LHCN-M2 (cell line): ENCODE measurements at places on chromosomes 1 and 21. TPM values are rescaled to one million over a fixed set of nuclear protein-coding genes. Genes with fewer than 3 reads are reported as not detected.

The TMEM39B gene
- total RNA-seq, result 8.1 and 10.4 TPM in 2 replicates

GRCh38 chr21:35651196-35651595, 409.1 kb downstream of the SETD4 start:
- DNase-seq, result no peak

- DNase-seq, result peak; percentile 68
These were observed 29.8 kb upstream of the ZBTB21 start for GRCh38 chr21:42039911-42040351.

The FBLIM1 gene
- total RNA-seq, result 10.3 and 10.4 TPM in 2 replicates

The PIP5K1A gene
- total RNA-seq, result 48.9 and 49.7 TPM in 2 replicates

The PCP4L1 gene
- total RNA-seq, result 0.17 TPM in 1 of 2 replicates, not detected in the other

- no peak for DNase-seq
These were observed 2.7 kb downstream of the PSMG1 start for GRCh38 chr21:39180429-39181019.

DNA sequence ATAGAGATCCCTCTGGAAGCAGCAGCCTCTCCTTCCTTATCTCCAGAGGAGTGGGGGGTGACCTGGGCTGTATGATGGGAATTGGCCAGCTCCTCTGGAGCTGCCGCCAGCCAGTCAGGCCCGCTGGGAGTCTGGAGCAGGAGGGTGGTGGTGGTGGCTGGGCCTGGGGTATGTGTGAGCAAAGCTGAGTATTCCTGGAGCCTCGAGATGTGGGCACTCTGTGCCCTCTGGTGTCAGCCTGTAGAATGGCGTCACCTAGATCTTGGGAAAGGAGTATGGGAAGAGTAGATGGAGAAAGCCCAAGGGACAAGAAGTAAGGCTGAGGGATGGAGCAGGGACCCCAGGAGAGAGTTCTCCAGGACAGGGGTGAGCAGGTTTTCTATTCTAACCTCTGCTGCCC, 16.0 kb downstream of the VANGL2 start:
- DNase-seq, result peak; percentile 29

GRCh38 chr1:85707267-85707989, 805 bp downstream of the ZNHIT6 start:
- DNase-seq, result no peak

The MYCL gene
- 4.4 and 9.6 TPM in 2 replicates for total RNA-seq

The GPR137B gene
- total RNA-seq, result 4.9 and 11.1 TPM in 2 replicates

The HJV gene
- 0.13 and 1.2 TPM in 2 replicates for total RNA-seq

DNA sequence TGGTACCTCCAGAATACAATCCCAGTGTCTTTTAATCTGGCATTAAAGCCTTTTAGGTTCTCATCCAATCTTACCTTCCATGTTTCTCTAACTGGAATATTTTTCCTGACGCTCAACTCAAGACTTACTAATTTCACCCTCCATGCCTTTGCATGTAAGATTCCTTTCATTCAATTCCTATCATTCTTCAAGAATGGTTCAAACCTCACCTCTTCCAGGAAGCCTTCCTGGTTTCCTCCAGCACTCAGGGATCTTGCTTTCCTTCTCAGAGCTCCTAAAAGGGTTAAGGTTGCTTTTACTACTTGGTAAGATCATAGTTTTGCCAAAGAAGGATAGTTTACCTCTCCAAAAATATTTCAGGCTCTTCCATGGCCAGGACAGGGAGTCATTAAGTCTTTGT, 91.2 kb upstream of the CACNA1E start:
- DNase-seq, result no peak

GRCh38 chr1:184865831-184866230, 108.5 kb downstream of the NIBAN1 start:
- no peak for DNase-seq

The CGN gene
- 0.06 and 0.34 TPM in 2 replicates for total RNA-seq

GRCh38 chr1:240998024-240998423, 359.0 kb downstream of the RGS7 start:
- DNase-seq, result peak; percentile 32

- DNase-seq, result peak; percentile 39
These were observed 229.6 kb upstream of the JUN start for GRCh38 chr1:59013276-59013927.

The SMIM1 gene
- total RNA-seq, result not detected in 2 replicates

GRCh38 chr1:177883581-177883980, 86.3 kb downstream of the SEC16B start:
- no peak for DNase-seq

The LORICRIN gene
- not detected in 2 replicates for total RNA-seq

DNA sequence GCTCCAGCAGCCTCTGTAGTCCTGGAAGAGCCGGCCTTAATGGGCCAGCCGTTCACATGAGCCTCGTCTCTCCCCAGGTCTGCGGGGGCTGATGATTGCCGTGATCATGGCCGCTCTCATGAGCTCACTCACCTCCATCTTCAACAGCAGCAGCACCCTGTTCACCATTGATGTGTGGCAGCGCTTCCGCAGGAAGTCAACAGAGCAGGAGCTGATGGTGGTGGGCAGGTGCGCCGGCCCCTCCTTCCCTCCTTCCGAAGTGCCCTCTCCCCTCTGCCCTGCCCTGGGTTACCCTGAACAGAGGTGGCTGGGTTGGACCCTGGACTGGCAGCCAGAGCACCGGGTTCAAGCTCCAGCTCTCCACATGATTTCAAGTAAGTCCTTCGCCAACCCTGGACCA, 13.1 kb downstream of the SLC5A9 start:
- DNase-seq, result no peak

DNA sequence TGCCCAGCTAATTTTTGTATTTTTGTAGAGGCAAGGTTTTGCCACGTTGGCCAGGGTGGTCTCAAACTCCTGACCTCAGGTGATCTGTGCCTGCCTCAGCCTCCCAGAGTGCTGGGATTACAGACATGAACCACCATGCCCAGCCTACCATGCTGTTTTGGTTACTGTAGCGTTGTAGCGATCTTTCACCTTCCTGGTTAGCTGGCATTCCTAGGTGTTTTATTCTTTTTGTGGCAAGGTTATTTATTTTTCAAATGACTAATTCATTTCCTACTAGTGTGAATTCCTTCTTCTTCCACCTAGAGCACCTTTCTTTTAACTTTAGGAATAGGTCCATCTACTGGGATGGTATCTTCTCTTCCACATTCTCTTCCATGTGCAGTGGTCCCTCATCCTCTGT, 29.3 kb downstream of the TMEM200B start:
- DNase-seq, result no peak

The S100A11 gene
- 388 and 454 TPM in 2 replicates for total RNA-seq

GRCh38 chr1:44168520-44169098, 27.2 kb upstream of the KLF18 start:
- DNase-seq, result no peak

GRCh38 chr1:24727501-24728216, 17.6 kb upstream of the CLIC4 start:
- DNase-seq, result peak; percentile 89

- no peak for DNase-seq
These were observed 169.9 kb downstream of the BRINP2 start for GRCh38 chr1:177340601-177341067.

DNA sequence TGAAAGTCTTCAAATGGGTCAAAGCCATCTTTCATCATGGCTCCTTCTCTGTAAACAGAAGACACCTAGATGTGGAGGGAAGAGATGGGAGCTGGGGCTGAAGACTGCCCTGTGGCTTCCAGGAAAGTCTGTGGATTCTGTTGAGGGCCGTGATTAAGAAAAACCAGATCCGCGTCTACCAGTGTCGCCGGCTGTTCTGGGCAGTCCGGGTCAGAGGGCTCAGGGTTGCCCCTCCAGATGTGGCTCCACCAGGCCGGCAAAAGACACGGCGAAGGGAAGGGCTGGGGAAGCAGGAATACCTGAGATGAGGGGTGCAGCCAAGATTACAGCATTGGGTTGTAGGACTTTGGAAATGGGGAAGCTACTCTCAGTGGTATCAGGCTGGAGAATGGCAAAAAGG, 162.6 kb downstream of the RHOU start:
- no peak for DNase-seq

GRCh38 chr1:227774821-227775661, 39.8 kb downstream of the SNAP47 start:
- DNase-seq, result peak; percentile 68

- peak; percentile 13 for DNase-seq
These were observed 95.2 kb upstream of the ADAR start for GRCh38 chr1:154703170-154703569.

The C1orf52 gene
- 6.5 and 11.0 TPM in 2 replicates for total RNA-seq

The UBE2U gene
- total RNA-seq, result not detected in 2 replicates

The S100A5 gene
- 1.3 TPM in 1 of 2 replicates, not detected in the other for total RNA-seq

DNA sequence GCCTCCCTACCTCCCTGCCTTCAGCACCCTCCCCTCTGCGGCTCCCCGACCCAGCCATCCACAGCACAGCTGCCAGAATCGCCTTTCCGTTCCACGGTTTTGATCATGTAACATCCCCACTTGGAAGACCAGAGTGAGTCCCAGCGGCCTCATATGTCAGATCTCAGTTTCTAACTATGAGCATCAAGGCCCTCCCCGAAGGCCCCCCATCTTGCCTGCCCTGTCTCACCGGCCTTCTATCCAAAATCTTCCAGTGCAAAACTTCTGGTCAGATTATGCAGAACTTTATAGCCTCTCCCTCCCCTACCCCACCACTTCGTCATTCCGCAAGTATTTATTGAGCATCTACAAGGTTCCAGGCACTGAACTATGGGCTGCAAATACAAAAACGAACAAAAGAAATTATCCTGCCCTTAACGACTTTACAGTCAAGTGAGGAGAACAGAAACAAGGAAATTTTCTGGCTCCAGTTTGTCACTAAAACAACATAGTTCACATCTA, 20.3 kb upstream of the LMX1A start:
- DNase-seq, result no peak

The NTMT2 gene
- total RNA-seq, result not detected in 2 replicates

The RPRD2 gene
- 10.8 and 13.4 TPM in 2 replicates for total RNA-seq

- no peak for DNase-seq
These were observed 2.6 kb upstream of the TTC34 start for GRCh38 chr1:2803931-2804627.

DNA sequence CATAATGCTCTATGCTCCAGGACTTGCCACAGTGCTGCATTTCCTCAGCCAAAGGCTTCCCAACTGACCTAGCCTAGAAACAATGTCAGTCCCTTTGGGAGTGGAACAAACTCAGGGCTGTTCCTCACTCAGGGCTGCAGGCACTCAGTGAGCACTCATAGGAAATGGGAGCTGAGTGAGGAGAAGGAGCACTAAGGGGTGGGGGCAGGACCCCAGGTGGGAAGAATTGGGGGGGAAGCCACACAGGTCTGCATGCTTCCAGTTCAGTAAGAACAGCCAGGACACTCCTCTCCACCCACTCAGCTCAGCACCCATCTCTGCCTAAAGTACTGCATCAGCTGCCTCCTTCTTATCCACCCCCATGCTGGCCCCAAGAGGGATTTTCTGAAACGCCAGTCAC, 7.3 kb upstream of the SLC5A9 start:
- no peak for DNase-seq

The TNFAIP8L2 gene
- total RNA-seq, result not detected in 2 replicates

The LAX1 gene
- not detected in 2 replicates for total RNA-seq

The PARS2 gene
- 4.6 and 5.2 TPM in 2 replicates for total RNA-seq

- DNase-seq, result no peak
These were observed 75.8 kb upstream of the GNG4 start for GRCh38 chr1:235725434-235725833.

The BMP8A gene
- total RNA-seq, result not detected in 2 replicates

- DNase-seq, result no peak
These were observed 24.2 kb downstream of the MTARC1 start for GRCh38 chr1:220810963-220811362.

- DNase-seq, result no peak
These were observed 15.9 kb upstream of the IFNGR2 start for GRCh38 chr21:33387294-33387693.

- no peak for DNase-seq
These were observed 435.1 kb downstream of the KIF26B start for GRCh38 chr1:245589906-245590305.

GRCh38 chr21:34889320-34889675, 159.8 kb downstream of the RUNX1 start:
- DNase-seq, result peak; percentile 73
